ENCODE measurements at places on chromosomes 7 and 10.

GRCh38 chr7:24197852-24198251 lies 86.1 kb upstream of the NPY start:
- no peak for DNase-seq

DNA sequence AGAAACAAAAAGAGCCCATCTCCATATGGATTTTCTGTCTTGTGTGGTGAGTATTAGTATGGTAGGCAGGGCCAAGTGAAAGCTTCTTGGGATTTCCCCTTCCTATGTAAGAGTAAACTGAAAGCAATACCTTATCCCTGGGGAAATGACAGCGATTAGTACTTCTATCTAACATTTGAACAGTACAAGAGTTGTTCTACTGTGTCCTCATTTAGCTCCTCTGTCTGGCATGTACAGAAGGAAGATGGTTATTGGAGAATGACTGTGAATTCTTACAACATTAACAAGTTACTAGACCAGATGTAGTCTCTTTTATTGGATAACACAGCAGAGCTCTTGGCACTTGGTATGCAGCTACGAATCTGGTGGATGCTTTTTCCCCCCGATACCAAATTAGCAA lies 17.9 kb upstream of the TRIL start:
- peak; percentile 63 for DNase-seq

- DNase-seq, result no peak
Observed at GRCh38 chr10:70588859-70589570, 13.5 kb downstream of the PRF1 start.

DNA sequence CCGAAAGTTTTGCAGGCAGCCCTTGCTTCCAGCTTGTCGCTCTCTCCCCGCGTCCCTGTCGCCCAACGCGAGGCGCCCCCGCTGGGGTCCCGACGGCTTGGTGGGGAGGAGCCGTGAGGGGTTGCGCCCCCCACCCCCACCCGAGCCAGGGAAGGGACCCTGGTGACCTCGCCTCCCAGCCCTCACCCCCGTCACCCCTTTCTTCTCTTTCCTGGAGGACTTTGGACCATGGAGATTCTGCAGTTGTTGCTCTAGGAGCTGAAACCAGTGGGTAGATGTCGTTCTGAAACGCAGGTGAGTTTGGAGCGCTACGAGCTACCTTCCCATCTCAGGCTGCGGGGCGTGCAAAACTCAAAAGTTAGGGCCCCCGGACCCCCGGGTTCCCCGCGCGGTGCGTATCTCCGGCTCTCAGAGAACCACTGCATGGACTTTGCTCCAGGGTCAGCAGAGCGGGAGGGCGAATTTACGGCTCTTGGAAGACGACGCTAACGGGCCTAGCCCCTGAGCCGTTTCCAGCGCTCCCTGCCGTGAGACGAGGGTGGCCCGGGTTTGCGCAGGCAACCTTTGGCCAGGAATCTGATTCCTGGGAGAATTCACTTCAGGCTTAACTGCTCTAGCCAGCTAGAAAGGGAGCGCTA lies 684 bp upstream of the ATXN7L1 start:
- DNase-seq, result peak; percentile 55

DNA sequence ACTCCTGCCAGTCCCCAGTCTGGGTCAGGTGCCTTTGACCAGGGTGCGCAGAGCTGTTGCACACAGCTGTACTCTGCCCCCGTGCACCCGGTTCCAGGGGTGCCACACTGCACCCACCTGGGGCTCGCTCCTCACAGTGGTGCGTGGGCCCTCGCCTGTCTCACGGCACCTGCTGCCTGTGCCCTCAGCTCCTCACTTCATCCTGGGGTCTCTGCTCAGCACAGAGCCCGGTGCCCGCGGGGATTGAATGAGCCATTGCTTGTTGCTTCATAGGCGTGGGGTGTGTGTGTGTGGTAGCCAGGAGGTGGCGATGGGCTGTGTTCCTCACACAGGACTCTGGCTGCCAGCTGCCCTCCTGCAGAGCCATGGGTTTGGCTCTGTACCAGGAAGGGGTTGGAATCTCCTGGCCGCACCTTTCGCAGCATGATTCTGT lies 18.5 kb downstream of the EIF3B start:
- DNase-seq, result no peak

GRCh38 chr7:105439174-105439893 lies 50.6 kb upstream of the SRPK2 start:
- peak; percentile 68 for DNase-seq
